ENCODE measurements at places on chromosomes 4 and X.

DNA sequence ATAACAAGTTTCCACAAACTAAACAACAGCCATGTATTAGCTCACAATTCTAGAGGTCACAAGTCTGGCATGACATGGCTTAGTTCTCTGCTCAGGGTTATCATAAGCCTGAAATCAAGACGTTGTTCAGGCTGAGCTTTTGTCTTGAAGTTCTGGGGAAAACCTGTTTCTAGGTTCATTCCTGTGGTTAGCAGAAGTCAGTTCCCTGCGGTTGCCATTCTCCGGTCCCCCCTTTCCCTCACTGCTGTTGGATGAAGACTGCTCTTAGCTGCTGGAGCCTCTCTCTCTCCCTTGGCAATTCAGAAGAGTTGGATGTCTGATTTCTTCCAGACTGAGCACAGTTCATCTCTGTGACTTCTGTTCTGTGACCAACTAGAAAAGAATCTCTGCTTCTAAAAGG, 962.6 kb downstream of the PCDH7 start:
- DNase-seq = no peak

DNA sequence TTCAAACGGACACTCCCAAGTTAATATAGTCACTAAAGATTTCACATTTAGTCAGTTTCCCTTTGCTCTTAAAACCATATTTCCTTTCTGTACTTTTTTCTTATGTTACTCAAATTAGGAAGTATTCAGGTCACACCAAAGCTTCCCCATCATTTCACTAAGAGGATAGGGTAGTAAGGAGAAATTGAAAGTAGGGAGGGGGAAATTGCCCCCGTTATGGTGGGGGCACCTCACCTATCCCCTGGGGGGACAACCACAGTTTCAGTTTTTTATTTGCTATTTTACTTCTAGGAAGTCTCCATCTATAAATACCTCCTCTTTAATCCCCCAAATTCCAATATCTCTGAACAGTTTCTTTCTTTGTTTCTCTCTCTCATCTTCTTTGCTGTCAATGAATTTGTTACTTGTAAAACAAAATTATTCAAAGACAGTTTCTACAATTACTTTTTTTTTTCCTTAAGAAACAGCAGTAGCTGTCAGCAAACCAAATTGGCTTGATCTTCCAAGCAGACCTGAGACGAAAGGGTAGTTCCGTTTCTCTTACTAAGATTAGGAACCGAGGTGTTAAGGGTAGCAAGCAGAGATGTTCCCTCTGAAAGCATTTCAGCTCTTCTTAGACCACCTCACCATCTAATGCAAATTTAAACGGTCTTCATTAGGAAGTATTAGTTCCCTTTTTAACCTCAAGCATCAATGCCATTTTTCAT, 160.2 kb upstream of the KLF3 start:
- no peak for DNase-seq

DNA sequence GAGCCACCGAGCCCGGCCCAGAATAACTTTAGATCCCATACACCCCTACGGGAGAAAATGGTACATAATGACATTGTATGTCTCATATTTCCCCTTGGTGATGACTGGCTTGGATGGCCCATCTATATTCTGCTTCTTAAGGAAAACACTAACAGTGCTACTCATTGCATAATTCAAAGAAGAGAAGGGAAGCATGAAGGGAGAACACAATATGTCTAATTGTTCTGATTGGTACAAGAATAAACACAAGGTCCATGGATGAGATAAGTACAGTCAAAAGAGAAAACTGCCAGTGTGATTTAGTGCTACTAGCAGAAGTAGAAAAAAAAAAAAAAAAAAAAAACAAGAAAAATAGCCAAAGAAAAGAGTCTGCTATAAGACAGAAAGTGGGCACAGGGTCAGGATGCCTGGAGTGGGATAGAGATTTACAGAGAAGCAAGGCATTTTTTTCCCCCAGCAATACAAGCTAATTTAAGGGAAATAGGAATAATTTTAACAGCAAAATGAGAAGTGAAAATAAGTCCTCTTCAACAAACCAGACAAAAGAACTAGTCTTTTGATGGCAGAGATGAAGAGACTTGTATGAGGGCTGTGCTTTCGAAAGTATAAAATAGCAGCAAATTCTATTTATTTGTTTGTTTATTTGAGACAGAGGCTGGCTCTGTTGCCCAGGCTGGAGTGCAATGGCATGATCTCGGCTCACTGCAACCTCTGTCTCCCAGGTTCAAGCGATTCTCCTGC, 96.5 kb upstream of the MAP3K15 start:
- no peak for DNase-seq

DNA sequence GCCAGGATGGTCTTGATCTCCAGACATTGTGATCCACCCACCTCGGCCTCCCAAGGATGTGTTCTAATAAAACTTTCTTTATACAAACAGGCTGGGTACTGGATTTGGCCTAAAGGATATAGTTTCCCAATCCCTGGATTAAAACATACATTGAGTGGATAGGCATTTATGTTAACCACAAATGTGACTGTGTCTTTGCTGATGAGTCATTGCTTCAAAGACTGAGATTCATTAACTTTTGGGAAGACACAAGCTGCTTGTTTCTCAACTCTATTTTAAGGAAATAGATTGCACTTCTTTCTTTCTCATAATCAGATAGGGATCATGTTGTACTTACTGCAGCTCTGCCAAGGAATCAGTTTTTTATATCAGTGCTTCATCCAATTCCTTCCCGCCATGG, 131.3 kb upstream of the AGA start:
- no peak for DNase-seq

DNA sequence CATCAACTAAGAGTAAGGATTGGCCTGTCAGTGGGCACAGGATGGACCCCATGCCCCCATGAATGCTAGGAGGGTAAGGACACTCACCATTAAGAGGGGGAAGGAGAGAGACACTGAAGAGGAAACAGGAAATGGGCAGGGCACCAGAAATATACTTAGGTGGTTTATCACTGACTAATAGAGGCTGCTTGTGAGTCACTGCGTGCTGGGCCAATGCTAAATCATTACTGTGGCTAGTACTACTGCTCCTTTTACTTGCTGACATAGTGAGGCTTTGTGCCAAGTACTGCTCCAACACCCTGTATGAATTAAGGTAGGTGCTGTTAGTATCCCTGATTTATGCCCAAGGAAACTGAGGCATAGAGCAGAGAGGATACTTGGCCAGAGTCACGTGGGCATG, 130.4 kb upstream of the FRMPD4 start:
- no peak for DNase-seq

GRCh38 chr4:8191136-8191747, 7.8 kb upstream of the SH3TC1 start:
- no peak for DNase-seq

DNA sequence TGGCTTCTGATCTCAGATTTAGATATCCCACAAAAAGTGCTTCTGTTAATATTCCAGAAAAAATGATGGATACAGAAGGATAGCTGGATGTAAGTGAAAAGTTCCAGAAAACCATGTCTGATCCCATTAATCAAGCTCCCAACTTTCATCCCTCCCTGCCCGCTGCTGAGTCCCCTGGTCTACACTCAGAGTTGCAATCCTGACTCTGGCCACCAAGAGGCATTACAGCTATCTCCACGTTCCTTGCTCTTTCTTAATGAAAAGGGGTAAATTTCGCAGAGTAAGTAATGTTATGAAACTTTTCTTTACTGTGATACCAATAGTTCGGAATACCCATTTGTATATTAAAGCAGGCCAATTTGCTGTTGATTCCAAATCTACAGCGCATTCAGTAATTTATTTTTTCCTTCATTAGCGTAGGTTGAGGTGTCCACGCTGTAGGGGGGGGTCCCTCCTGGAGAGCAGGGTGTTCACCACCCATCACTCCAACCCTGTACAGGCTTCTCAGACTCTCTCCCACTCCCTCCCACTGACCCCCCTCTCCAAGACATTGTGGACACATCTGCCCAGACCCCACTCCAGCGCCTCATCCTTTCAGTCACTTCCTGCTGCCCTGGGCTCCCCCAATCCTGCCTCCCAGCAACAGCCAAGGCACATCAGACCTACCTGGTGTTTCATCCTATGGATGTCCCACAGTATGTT, 55.1 kb downstream of the RAB40A start:
- no peak for DNase-seq

DNA sequence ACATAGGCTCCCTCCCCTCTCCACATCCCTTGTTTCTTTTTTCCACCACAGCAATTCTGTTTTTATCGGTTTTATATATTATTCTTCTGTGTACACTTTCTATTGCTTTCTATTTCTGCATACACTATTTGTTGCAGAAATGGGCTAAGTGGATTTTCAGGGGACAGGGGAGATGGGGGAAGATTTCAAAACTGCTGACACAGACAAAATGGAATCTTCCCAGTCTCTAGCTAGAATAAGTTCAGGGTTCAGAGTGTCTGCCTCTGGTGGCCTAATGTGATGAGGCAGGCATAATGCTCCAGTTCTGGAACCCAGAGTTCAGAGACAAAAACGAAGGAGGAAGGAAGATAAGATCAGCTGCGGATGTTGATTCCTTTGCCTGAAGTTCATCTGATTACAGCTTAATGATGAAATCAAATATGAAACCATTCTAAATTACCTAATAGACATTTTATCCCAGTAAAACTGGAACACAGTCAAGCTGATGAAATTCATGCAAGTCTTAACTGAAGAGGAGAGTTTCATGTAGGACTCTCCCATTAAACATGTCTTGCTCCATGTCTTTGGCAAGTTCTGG, 447.1 kb downstream of the AFF2 start:
- no peak for DNase-seq

DNA sequence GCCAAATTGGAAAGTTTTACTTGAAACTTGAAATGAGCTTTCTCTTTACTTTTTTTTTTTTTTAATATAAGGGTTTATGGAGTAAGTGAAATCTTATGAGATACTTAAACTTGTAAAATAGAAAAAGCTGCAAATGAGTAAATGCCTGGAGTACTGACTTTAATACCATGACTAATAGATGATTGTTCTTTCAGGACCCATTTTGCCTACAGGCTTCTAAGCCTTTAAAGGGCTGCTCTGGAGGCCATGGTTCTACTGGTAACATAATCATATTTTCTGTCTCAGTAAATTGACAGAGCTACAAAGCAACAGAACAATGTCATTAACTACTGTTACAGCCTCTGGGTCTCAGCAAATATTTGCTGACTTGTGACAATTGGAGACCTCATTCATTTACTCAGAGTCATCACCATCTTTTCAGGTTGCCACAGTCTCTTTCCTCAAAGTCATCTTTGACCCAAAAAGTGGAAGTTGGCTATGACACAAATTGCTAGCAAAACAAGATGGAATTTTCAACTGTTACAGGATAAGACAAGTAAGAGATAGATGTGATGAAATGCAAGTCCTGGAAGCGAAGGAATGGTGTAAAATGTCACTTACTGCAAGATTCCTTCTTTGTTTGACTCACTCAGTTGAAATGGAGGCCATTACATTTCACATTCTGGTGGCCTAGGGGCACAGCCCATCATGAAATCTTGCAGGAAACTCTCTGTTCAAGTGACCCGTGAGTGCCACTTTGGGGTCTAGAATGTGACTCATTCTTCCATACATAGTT, 132.7 kb downstream of the BTC start:
- no peak for DNase-seq

DNA sequence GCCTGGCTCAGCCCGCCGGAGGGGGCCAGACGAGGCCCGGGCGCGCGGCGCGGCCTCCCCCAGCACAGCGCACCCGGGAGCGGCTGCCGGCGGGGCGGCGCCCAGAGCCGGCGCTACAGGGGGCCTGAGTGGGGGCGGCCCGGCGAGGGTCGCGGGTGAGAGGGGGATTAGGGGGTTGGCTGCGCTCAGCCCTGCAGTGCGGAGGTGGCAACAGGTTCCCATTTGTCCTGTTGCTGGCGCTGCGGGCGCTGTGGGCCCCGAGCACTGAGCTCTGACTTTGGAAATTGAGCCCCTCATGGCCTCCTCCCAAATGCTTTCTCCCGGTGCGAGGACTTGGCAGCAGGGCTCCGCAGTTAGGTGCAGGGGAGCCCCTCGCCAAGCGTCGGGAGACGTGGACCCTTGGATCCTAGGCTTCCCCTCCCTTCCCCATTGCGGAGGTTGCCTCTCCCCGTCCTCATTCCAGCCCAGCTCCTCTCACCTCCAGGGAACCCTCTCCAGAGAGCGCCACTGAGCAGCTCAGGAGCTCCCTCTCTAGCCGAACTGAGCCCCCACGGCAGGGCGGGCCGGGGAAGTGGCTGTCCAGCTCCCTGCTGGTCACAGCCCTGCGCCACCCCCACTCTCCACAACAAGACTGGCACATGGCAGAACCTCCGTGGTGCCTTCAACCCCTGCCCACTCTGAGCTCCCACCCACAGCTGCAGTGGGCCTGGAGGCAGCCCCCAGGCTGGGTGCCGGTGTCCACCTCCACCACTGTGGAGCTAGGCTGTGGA, 2.5 kb upstream of the DUSP9 start:
- no peak for DNase-seq

DNA sequence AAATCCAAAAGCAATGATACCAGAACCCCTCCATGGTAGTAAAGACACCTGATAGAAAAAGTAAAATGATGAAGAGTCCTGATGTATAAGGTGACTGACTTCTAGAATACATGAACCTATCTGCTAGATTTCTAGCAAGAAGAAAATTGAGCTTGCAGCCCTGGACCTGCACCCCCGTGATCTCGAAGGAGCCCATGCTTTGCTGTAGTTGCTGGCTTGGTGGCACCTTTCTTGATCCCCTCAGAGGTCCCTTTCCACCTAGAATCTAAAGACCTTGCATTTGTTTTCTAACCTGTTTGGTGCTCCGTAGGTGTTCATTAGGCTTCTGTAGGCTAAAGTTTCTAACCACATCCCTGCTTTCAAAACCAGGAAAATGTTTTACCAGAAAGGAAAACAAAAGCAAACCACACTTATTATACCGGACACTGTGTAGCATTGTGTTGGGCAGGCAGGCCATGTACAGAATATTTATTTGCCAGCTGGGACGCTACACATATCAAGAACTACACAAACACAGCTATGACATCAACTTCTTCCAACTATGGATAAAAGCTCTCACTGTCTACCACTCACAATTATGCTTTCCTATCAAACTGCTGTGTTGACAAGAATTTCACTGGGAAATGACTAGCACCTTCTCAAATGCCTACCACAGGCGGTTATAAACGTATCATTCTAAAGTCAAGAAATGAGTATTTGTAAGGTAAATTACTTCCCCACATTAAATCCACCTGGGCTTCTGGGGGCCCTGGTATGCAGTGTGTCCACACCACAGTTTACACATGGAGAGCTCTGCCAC, 316.2 kb downstream of the UNC5C start:
- no peak for DNase-seq

- DNase-seq = no peak
Measured at GRCh38 chr4:133856731-133857355, 344.7 kb downstream of the PABPC4L start.

GRCh38 chr4:159146488-159146887, 43.6 kb downstream of the RAPGEF2 start:
- DNase-seq = no peak

GRCh38 chrX:53430231-53430630, 3.9 kb downstream of the HSD17B10 start:
- no peak for DNase-seq

DNA sequence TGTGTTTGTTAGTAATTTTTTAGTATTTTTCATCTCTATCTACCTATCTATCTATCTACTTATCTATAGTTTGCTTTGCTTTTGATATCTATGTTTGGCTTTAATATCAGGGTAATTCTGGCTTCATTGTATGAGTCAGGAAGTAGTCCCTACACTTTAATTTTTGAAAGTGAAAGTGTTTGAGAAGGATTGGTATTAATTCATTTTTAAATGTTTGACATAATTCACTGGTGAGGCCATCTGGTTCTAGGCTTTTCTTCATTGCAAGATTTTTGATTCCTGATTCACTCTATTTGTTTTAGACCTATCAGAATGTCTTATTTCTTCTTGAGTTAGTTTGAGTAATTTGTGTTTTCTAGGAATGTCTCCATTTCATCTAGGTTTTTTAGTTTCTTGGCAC, 20.2 kb upstream of the TCP11X2 start:
- no peak for DNase-seq

Measured in NCI-H524 treated with DMSO at 0.1 percent for 48 hours (cell line).